ENCODE measurements at places on chromosomes 2 and 18.

GRCh38 chr2:134127496-134127895, 126.4 kb upstream of the MGAT5 start:
- no peak for DNase-seq

DNA sequence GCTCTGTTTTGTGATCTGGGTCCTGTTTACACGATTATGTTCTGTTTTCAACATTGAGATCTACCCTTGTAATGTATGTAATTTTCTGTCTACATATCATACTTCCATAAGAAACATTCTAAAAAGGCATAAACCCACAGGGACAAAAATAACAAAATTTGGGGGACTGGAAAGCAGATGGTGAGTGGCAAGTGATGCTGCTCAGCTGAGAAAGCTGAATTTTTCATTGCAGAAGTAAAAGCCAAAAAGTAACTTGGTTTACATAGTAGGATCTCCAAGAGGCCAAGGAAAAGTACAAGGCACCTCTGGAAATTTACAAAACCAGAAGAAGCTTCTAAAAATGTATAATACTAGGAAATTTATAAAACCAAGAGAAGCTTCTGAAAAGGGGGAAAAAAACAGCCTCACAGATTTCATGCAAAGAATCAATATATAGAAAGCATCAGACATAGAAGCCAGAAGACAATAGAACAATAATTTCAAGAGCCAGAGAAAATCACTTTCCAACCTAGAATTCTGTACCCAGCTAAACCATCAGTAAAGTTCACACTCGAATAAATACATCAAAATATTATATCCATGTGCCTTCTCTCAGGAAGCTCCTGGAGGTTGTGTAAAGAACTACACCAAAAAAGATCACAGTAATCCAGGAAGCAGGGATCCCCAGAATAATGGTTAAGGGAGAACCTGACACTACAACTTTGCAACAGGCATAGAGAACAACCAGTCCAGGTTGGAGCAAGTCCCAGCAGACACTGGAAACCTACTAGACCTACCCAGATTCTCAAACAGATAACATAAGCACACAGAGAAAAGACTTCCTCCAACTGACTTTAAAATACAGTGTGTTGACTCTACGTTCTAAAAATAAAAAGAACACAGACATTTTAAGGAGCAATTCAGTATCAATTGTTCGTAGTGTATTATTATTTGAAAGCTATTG, 401.7 kb upstream of the HS6ST1 start:
- DNase-seq: no peak

- DNase-seq: no peak
Measured at GRCh38 chr2:113376253-113376912, 61.1 kb upstream of the ZNG1B start.

- no peak for DNase-seq
Measured at GRCh38 chr18:31176531-31176930, 13.9 kb upstream of the DSC1 start.

GRCh38 chr2:186503827-186504606, 18.0 kb downstream of the ZC3H15 start:
- DNase-seq: peak; percentile 13

DNA sequence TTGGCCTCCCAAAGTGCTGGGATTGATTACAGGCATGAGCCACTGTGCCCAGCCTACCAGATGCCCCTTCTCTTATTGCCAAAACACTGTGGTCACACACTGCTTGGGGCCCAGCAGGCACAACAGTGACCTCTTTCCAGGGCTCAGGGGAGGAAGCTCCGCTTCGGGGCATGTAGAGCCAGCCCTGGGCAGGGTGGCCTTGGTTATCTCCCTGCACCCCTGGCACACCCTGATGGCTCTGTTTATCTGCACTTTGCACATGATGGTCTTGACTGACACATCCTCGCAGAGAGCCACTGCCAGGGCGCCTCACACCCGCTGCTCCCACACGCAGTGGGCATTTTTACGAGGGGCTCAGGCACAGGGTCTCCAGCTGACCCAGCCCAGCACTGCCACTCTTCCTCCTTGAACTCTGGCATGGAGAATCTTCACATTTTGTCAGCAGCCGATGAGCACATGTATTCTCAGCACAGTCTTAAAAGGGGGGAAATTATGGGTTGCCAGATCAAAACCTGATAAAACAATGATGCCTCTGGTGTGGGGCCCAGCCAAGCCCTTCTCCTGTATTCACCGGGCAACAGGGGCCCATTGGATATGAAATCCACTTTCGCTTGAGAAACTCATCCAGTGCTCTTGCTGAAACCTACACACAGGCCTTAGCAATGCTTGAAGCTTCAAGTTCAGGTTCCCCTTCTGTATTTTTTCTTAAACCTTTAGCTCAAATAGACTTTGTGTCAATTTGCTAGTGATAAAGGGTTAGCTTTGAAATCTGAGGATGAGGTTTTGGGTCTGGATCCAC, 5.9 kb downstream of the GYPC start:
- no peak for DNase-seq

DNA sequence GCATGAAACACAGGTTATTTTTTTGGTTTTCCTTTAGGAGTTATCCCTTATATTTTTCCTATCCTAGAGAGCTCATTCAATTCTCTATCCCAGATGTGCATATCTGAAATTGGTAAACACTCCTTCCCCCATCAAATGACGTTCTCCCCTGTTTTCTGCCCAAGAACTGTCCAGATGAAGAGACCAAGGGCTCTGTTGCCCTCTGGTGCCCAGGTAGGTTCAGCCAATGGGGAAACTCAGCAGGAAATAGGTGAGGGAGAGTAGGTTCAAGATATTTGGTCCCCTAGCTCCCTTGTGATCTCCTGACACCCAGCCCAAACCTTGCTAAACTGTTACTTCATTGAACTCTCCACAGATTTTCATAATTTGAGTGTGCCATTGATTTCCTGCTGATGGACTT, 14.1 kb upstream of the INO80C start:
- no peak for DNase-seq

DNA sequence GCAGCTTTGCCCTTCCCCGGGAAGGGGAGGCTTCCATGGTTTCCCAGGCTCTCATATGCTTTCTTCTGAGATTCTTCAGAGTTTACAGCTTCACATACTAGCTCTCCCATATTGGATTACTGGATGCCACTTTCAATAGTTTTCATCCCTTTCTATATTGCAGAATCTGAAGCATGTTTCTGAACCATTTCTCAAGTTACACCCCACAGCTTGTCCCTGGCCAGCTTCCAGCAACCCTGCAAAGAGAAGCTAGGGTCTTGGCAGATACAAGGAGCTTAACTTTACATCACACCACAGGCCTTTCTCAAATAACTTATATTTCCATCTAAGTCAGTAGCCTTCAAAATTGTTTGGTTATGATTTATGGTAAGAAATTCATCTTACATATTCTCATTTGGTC, 39.6 kb downstream of the LHCGR start:
- DNase-seq: no peak

DNA sequence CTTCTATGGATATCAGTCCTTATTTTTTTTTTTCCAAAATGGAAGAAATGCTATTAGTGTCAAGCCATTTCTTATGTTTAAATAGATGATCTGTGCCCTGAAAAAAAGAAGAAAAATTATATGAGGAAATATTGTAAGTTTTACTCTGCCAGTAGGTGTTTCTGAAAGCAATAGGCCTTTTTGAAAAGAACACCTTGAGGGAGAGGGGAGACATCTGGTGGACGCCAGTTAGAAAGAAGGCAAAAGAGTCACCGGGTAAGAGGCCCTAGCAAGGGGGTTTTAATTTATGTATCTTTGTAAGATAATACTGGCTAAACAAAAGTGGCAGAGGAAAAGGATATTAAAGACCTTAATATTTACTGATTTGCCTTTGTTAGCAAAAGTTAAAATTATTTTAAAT, 56.1 kb downstream of the DYNAP start:
- DNase-seq: no peak

DNA sequence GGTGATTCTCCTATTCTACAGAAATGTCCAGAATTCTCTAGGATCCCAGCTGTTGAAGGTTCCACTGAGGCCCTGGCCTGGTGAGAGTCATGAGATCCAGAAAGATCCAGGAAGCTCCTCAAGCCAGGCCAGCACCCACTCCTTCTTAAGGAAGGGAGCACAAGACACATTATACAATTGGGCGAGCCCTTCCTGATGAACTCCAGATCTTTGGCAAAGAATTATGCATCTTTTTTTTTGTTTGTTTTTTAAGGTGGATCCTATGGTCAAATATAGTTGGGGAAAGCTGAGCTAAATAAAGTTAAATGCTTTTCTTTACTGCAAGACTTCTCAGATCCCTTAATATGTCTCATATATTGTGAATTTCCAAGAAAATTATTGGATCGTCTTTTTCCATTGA, 37.0 kb upstream of the LOXHD1 start:
- no peak for DNase-seq

- peak; percentile 52 for DNase-seq
Measured at GRCh38 chr18:22822024-22822423, 111.1 kb upstream of the RBBP8 start.

- DNase-seq: no peak
Measured at GRCh38 chr2:118975133-118975532, 33.1 kb downstream of the MARCO start.

DNA sequence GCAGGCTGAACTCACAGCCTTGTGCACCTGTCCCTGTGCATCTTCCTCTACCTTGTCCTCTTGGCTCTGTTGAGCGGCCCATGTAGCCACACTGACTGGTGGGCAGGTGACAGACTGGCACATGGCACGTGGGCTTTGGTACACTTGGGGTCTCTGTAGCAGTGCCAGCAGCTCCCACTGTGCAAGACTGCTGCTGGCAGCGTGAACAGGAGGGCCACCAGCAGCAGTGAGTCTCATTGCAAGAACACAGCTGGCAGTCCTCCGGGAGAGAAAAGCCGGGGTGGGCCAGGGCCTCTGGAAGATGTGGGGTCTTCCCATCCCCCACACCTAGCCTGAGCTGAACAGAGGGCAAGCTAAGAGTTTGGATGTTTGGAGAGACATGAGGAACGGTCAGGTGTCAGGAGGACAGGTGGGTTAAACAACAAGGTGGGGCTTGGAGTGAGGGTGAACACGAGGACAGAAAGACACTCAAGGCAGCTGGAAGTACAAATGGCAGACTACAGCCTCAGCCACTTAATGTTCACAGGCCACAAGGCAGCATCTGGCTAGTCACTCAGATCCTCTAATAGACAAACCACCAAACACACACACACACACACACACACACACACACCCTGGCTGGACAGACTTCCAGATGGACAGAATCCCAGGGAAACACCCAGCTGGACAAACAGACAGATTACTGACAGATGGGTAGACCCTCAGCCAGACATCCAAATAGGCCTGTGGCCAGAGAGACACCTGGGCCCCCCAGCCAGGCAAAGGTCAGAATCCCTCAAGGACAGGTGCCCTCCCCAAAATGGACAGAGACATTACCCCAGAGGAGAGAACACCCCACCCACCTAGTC, 2.3 kb upstream of the PTPN18 start:
- no peak for DNase-seq

DNA sequence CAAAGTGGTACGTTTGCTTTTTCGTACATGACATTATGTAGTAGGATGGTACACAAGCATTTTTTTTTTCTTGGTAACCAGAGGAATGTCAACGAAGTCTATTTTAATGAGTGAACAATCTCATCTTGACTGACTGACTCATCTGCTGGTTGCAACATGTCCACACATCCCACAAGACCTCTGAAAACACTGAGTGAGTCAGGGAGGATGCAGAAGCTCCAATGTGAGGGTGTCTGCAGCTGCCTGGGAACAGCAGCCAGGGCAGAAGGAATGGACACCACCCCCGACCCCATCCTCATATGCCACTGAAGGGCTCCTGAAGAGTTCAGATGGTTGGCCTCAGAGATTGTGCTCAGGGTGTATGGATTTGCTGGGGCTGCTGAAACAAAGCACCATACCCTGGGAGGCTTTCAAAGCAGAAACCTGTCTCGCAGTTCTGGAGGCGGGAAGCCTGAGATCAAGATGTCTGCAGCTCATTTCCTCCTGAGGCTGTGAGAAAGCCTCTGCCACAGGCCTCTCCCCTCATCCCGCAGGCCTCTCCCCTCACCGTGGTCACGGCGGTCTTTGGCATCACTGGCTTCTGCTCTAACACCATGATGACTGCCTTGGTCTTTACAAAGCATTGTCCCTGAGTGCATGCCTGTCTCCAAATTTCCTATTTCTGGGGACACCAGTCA, 124.6 kb downstream of the LRATD1 start:
- DNase-seq: peak; percentile 86
